ENCODE measurements at places on chromosomes 16 and 17. TPM values are rescaled to one million over a fixed set of nuclear protein-coding genes. Genes with fewer than 3 reads are reported as not detected.

AOC3 gene
- total RNA-seq = 14.8 TPM

KRTAP1-1 gene
- not detected for total RNA-seq

C17orf58 gene
- 13.1 TPM for total RNA-seq

DNA sequence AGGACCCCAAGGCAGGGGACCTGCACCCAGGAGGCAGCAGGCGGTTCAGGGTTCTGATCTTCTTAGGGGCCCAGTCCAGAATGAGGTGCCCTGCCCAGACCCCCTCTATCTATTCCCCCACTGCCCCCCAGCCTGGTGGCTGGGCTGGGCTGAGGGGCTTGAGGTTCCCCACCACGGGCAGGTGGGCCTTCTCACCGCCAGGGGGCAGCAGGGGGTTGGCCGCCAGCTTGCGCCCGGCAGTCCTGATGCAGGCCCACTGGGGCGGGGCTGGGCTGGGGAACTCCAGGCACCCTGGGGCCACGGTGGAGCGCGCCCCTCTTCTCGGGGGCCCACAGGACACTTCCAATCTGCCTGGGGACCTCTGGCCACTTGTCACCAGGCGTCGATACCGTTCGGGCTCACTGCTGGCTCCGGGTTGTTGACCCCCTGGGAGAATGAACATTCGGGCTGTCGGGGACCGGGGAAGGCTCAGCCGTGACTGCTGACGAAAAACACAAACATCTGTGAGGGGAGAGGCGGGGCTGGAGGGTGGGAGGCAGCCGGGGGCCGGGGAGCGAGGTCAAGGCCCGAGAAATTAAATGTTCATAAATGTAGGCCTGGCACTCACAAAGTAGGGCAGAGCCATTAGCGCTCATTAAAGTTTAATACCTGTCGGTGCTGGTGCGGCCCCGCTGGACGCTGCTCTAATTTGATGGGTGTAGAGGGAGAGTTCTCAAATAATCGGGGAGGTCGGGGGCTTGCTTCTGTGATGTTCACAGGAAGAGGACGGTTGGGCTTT lies 219.3 kb upstream of the GSE1 start:
- DNase-seq = peak; percentile 53
- peak overlapping the region; percentile 9 for H3K27ac ChIP-seq
- peaks cover 44% of the 10 kb centered on the region for H3K4me1 ChIP-seq
- no peaks in the 10 kb centered on the region for H3K36me3 ChIP-seq
- no peak overlapping the region for H3K4me3 ChIP-seq
- no peaks in the 10 kb centered on the region for H3K27me3 ChIP-seq

DNA sequence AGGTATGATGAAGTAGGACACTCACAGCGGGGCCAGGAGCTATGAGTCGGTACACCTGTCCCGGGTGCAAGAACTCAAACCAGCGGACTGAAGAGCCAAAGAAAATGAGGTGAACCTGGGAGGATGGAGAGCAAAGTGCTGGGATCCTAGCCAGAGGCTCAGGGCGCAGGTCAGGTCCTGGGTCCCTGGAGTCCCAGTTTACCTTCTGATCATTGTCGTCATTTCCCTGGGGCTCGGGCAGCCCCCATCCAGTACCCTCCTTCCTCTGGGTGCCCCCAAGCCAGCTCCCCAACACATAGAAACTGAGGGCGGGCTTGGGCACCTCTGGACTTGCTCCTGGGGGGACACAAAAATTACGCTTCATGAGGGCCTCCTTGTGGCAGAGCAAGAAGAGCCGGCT lies 16.2 kb downstream of the CTC1 start:
- H3K4me1 ChIP-seq = peaks cover 5% of the 10 kb centered on the region
- no peak for DNase-seq
- no peak overlapping the region for H3K4me3 ChIP-seq

GRCh38 chr16:27408012-27408601 lies 6.1 kb downstream of the IL21R start:
- no peak overlapping the region for H3K27ac ChIP-seq
- DNase-seq = no peak
- H3K27me3 ChIP-seq = no peaks in the 10 kb centered on the region
- H3K4me3 ChIP-seq = no peak overlapping the region
- no peaks in the 10 kb centered on the region for H3K4me1 ChIP-seq
- no peaks in the 10 kb centered on the region for H3K36me3 ChIP-seq

DNA sequence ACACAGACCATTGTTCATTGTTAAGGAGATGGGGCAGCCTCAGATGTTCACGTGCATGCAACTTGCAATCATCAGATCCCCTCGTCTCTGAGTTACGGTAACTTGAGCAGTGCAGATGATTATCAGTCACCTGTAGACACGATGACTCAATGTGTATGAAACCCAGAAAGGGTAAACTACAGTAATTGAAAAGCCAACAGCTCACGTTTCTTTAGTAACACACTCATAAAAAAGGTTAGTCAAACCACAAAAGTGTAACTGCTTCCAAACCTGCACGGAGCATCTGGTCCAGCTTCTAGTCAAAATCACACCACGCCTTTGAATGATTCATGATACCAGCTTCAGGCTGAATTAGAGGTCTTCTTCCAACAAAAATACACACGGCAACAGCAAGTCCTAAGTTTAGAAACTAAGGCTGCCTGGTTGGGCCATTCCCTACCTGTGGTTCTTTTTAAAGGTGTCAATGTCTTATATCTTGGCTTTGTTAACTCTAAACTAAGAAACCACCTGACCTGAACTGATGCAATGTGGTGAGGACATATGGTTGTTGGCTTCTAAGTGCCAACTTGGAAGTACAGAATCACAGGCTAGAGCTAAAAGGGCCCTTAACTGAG lies 32.3 kb downstream of the GRB7 start:
- H3K36me3 ChIP-seq = no peaks in the 10 kb centered on the region
- no peak for DNase-seq
- no peak overlapping the region for H3K4me3 ChIP-seq
- H3K27ac ChIP-seq = no peak overlapping the region
- no peaks in the 10 kb centered on the region for H3K4me1 ChIP-seq
- no peaks in the 10 kb centered on the region for H3K27me3 ChIP-seq
